Esophagus squamous epithelium (tissue), 5 donors: ENCODE measurements at places on chromosomes 7 and 10.

GRCh38 chr7:116357781-116358670 lies 141.5 kb upstream of the CAV2 start:
- DNase-seq: no peak

- no peak for DNase-seq
Observed at GRCh38 chr7:86647385-86648094, 3.8 kb downstream of the GRM3 start.

GRCh38 chr10:59177031-59177797 lies 771 bp downstream of the PHYHIPL start:
- no peak for DNase-seq

- no peak for DNase-seq
Observed at GRCh38 chr7:113963356-113963755, 44.5 kb upstream of the PPP1R3A start.

GRCh38 chr10:5830629-5831445 lies 17.6 kb upstream of the GDI2 start:
- no peak for DNase-seq

- DNase-seq: no peak
Observed at GRCh38 chr10:102812231-102812876, 24.9 kb downstream of the CYP17A1 start.
